ENCODE measurements at places on chromosomes 13 and 19.

DNA sequence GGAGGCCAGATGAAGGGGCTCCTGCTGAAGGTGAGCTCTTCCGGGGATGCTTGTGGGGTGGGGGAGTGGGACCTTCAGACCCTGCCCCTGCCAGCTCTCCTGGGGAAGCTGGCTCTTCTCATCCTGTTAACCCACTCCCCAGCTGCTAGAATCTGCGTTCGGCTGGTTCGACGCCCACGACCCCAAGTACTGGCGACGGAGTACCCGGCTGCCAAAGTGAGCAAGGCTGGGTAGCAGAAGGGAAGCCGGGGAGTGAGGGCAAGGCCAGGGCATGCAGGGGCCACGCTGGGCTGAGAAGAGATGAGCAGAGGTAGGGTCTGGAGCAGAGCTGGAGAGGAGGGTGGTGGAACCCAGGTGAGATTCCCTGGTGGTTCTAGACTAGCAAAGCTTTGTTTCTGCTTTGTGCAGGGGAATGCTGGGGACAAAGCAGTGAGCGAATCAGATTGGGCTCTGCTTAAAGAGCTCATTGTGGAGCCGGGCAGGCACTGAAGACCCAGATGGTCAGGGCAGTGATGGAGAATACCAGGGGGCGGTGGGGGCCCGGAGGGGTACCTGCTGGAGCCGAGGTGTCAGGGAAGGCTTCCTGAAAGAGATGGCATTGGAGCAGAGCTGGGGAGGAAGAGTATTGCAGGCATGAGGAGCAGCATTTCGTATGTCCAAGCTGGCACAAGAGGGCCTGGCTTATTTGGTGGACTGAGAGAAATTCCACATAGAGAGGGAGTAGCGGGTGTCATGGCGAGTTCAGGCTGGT lies 10.3 kb downstream of the KMT2B start:
- no peak for DNase-seq

- no peak for DNase-seq
Observed at GRCh38 chr13:85771856-85772255, 27.4 kb downstream of the SLITRK6 start.

- DNase-seq = peak; percentile 20
Observed at GRCh38 chr13:26813321-26813979, 52.9 kb upstream of the GPR12 start.

GRCh38 chr13:59710996-59711701 lies 452.6 kb downstream of the DIAPH3 start:
- no peak for DNase-seq

DNA sequence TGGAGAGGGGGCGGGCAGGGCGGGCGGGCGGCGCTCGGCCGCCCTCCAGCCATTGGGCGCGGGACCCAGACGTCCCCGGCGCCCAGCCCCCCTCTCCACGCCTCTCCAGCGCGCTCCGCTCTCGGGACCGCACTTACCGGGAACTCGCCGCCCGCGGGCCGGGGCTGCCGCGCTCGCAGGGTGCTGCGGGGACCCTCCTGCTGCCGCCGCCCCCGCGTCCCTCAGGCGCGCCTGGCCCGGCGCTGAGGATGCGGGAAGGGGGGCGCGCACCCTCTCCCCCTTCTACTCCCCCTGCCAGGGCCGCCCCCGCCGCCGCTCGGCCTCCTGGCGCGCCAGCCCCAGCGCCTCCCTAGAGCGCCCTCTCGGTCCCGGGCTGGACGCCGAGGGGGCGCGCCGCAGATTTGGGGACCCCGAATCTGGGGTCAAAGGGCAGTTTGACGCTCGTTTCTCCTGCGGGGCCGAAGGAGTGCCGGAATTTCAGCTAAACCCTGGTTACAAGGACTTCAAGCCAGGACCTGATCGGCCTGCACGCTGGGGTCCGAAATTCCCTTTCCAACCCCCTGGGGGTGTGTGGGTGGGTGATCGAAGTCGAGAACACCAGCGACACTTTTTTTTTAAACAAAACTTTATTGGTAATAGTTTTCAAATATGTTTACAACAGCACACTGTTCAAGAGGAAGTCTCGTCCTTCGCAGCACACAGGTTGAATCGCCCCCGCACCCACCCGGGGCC lies 696 bp upstream of the SAMD1 start:
- peak; percentile 52 for DNase-seq

DNA sequence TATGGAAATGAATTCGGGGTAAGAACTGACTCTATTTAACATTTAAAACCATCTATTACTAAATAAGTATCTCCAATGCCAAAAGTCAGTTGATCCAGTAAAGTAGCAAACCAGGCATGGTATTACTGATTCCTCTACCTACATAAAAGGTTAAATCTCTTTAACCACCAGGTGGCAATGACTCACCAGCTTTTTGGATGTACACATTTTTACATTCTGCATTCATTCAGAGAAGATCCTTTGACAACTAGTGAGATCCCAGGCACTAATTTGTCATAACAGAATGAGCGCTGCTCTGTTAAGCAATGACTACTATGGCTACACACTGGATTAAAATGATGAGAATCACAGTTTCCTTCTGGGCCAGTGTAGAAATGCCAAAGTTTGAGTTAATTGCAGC lies 329.8 kb upstream of the GPC6 start:
- no peak for DNase-seq
